Left ventricle myocardium inferior (tissue), 1 donor: ENCODE measurements at places on chromosomes 2 and 18. TPM values are rescaled to one million over a fixed set of nuclear protein-coding genes. Genes with fewer than 3 reads are reported as not detected.

ZNF892 gene
- total RNA-seq = 4.0 TPM

- H3K36me3 ChIP-seq = no peaks in the 10 kb centered on the region
- no peak for DNase-seq
- H3K27me3 ChIP-seq = peaks cover 33% of the 10 kb centered on the region
- H3K27ac ChIP-seq = no peak overlapping the region
These were observed 189.8 kb downstream of the SH3BP4 start for GRCh38 chr2:235141411-235142128.

DNA sequence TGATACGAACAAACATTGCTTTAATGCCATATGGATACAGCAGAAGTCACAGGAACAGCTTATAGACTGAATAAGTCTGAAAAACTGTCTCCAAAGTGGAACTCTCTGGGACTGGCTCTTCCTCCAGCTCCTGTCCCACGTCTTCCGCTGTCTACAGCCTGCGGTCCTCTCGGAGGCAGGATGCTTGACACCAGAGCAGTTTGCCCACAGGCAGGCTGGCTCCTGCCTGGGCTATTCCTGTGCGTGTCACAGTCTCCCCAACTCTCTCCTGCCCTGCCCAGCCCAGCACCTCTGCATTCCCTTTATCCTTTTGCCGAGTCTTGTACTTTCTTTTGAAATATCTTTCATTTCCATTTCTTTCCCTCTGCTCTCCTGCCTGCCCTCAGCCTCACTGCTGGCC lies 234.1 kb downstream of the FHOD3 start:
- no peaks in the 10 kb centered on the region for H3K36me3 ChIP-seq
- no peak overlapping the region for H3K27ac ChIP-seq
- H3K4me1 ChIP-seq = peaks cover 74% of the 10 kb centered on the region
- H3K4me3 ChIP-seq = no peak overlapping the region
- H3K27me3 ChIP-seq = no peaks in the 10 kb centered on the region
- no peak for DNase-seq

GRCh38 chr2:144377914-144378313 lies 142.0 kb downstream of the ZEB2 start:
- H3K36me3 ChIP-seq = no peaks in the 10 kb centered on the region
- H3K27ac ChIP-seq = peak overlapping the region; percentile 43
- H3K4me1 ChIP-seq = peaks cover 14% of the 10 kb centered on the region
- no peak for DNase-seq

DNA sequence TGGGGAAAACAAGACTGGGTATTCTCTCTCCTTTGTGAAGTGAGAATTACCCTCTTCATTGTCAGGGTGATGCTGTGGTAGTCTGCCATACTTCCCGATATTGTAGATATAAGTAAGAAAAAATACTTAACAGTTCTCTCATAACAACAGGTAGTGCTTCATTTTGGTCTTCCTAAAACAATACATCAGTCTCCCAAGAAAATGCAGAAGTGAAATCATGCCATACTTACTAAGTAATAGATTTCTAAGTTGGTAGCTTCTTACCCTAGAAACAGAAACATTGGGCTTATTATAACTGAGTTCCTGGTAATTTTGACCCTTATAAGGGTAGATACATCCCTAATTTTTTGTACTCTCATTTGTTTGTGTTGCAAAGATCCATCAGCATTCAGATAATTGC lies 460.7 kb upstream of the DCC start:
- H3K27me3 ChIP-seq = no peaks in the 10 kb centered on the region
- H3K4me1 ChIP-seq = no peaks in the 10 kb centered on the region
- H3K36me3 ChIP-seq = no peaks in the 10 kb centered on the region
- H3K27ac ChIP-seq = no peak overlapping the region

GALNT14 gene
- 0.14 TPM for total RNA-seq

PAX3 gene
- 0.30 TPM for total RNA-seq

GRCh38 chr2:150047620-150048222 lies 439.7 kb downstream of the RND3 start:
- H3K4me1 ChIP-seq = peaks cover 2% of the 10 kb centered on the region
- H3K27ac ChIP-seq = no peak overlapping the region

GPR45 gene
- not detected for total RNA-seq

SERPINB13 gene
- not detected for total RNA-seq

DNA sequence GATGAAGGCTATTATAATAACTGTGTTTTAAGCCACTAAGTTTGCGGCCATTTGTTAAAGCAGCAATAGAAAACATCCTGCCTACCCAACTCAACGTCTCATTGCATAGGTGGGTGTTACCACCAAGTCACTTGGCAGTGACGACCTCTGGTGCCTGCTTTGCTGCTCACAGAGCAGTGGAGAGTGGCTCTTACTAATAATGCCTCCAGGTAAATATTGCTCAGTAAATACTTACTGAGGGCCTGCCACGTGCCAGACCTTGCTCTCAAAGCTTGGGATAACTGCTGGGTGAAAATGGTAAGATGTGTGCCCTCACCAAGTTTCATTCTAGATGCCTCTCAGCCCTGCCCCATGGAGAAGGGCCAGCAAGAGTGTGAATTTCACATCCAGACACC lies 27.7 kb downstream of the ITGA6 start:
- no peak overlapping the region for H3K4me3 ChIP-seq
- no peaks in the 10 kb centered on the region for H3K27me3 ChIP-seq
- H3K4me1 ChIP-seq = peaks cover 79% of the 10 kb centered on the region

DNA sequence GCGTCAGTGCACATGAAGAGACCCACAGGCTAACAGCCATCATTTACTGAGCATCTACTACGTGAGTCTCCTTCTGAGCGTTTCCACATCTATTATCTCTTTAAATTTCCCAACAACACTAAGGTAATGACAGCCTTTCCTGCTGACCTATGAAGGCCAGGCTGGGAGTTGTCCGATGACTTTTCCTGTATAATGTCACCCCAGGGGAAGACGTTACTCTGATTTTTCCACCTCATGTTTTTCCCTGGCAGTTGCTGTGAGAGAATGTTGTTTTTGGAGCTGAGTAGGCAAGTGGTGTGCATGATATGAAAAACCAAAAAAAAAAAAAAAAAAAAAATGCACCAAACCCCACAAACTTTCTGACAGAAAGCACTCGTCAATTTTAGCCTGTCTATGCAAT lies 207.6 kb downstream of the SLC8A1 start:
- H3K4me1 ChIP-seq = peaks cover 85% of the 10 kb centered on the region
- H3K4me3 ChIP-seq = no peak overlapping the region
- peak overlapping the region; percentile 77 for H3K27ac ChIP-seq

NPPC gene
- total RNA-seq = 3.0 TPM

DNA sequence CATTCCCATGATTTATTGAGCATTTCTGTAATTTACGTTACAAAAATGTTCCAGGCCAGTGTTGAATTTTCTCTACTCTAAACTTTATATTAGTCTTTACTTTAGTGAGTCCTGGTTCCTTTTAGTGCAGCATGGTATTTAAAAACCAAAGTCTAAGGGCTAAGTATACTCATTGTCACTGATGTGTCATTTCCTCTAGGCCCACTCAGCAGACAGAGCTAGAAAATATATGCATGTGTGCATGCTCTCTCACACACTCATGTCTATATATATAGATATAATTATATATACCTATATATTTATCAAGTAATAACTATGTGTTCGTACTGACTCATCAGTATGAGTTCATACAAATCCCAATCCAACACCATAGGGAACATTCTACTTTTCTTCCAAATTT lies 132.5 kb upstream of the SLC8A1 start:
- no peak overlapping the region for H3K27ac ChIP-seq
- H3K4me1 ChIP-seq = no peaks in the 10 kb centered on the region
- no peak for DNase-seq
- H3K4me3 ChIP-seq = no peak overlapping the region
- H3K36me3 ChIP-seq = no peaks in the 10 kb centered on the region
- no peaks in the 10 kb centered on the region for H3K27me3 ChIP-seq
